ENCODE measurements at places on chromosomes 6 and 20. TPM values are rescaled to one million over a fixed set of nuclear protein-coding genes. Genes with fewer than 3 reads are reported as not detected.

The CDSN gene
- not detected for total RNA-seq

The FLRT3 gene
- 2.2 TPM for total RNA-seq

The ISM1 gene
- 0.43 TPM for total RNA-seq

The PACSIN1 gene
- total RNA-seq = 0.07 TPM

The BMP2 gene
- total RNA-seq = 0.47 TPM

Measured in A549 treated with CORT108297 at 1 μM for 4 hours (cell line).